ENCODE measurements at places on chromosomes 5 and 9. TPM values are rescaled to one million over a fixed set of nuclear protein-coding genes. Genes with fewer than 3 reads are reported as not detected.

Gene DBN1
- 353 TPM for polyA plus RNA-seq

Gene PFN3
- polyA plus RNA-seq: not detected

Gene SLC6A7
- 4.6 TPM for polyA plus RNA-seq

Gene ROR2
- 0.74 TPM for polyA plus RNA-seq

Gene SPATA31E1
- polyA plus RNA-seq: not detected

Gene PPP3R2
- not detected for polyA plus RNA-seq

Gene CMBL
- 0.58 TPM for polyA plus RNA-seq

Gene BDP1
- polyA plus RNA-seq: 72.9 TPM

Gene IGIP
- 4.4 TPM for polyA plus RNA-seq

Gene RASGRF2
- 0.42 TPM for polyA plus RNA-seq

Gene SPATA6L
- 0.89 TPM for polyA plus RNA-seq

Gene RXFP3
- not detected for polyA plus RNA-seq

Gene ACSL6
- 30.5 TPM for polyA plus RNA-seq

Gene TYRP1
- not detected for polyA plus RNA-seq

Gene DCAF12
- polyA plus RNA-seq: 37.7 TPM

Gene PCDHGC4
- polyA plus RNA-seq: 4.3 TPM

Gene CYSRT1
- polyA plus RNA-seq: 1.3 TPM

Gene CARTPT
- not detected for polyA plus RNA-seq

Gene MTAP
- 7.7 TPM for polyA plus RNA-seq

Gene FBXO10
- polyA plus RNA-seq: 13.8 TPM

Gene RANBP17
- 35.6 TPM for polyA plus RNA-seq

Gene GABRA6
- polyA plus RNA-seq: 2.2 TPM
